HFFc6 (cell line): ENCODE measurements at places on chromosomes 13 and 19. TPM values are rescaled to one million over a fixed set of nuclear protein-coding genes. Genes with fewer than 3 reads are reported as not detected.

Gene TUBA3C
- not detected in 3 replicates for total RNA-seq

Gene PDS5B
- 21.6 to 28.9 TPM (median 25.4 TPM) in 3 replicates for total RNA-seq

- peak; percentile 55 for DNase-seq
Measured at GRCh38 chr13:40916207-40916998, 102.7 kb downstream of the ELF1 start.

GRCh38 chr13:110005563-110005962 lies 219.2 kb upstream of the IRS2 start:
- DNase-seq: peak; percentile 33

Gene NUCB1
- 151 to 160 TPM (median 155 TPM) in 3 replicates for total RNA-seq

Gene APOC4
- total RNA-seq: not detected in 3 replicates

DNA sequence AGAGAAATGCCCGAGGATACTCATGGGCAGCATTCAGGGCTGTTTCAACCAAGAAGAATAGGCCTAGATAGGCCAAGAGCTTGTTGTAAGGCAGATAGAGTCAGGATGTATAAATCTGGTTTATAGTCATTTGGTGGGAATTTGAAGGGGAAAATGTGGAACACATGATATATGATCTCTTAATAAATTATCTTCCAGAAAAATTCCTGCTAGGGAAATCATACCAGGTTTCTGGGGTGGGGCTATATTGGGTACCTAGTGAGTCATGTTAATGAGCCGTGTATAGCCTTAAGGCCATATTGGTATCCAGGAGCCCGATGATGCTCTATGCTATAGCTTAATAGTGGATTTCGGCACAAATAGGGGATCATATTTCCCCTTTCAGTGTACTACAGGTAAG lies 51.5 kb upstream of the HTR2A start:
- DNase-seq: no peak

Gene C19orf25
- total RNA-seq: 31.8 to 38.5 TPM (median 34.8 TPM) in 3 replicates
